ENCODE measurements at places on chromosomes 6 and 20.
A peak's percentile ranks its signal among the peaks of the same experiment; 100 is the strongest.

GRCh38 chr6:138092686-138093085 lies 14.5 kb downstream of the PERP start:
- no peak for DNase-seq

DNA sequence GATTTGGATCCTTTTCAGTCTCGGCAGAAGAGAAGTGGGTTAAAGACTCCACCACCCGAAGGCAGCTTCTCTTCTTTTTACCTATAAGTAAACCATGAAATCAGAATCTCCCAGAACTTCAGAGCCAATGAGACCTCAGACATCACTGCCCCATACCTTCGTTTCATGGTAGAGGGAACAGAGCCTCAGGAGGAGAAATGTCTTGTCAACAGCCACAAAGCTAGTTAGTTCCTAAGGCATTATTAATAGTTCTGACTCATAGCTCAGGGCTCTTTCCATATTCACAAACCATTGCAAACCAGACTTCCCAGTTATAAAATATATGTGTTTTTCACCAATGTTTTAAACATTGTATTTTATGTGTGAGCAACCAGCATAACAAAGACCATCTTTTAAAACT lies 118.7 kb upstream of the RIPOR2 start:
- DNase-seq, result no peak

DNA sequence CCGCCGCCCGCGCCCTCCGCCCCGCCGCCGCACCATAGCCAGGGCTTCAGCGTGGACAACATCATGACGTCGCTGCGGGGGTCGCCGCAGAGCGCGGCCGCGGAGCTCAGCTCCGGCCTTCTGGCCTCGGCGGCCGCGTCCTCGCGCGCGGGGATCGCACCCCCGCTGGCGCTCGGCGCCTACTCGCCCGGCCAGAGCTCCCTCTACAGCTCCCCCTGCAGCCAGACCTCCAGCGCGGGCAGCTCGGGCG lies 1.5 kb downstream of the FOXC1 start:
- no peak for DNase-seq

- no peak for DNase-seq
Observed at GRCh38 chr6:31620586-31621319, at the start of gene PRRC2A. TSS of gene PRRC2A (plus strand) at chr6:31620715. CDS start at chr6:31622790, 2,075 bp downstream.

GRCh38 chr6:127967708-127968107 lies 66.8 kb upstream of the THEMIS start:
- DNase-seq, result no peak

- DNase-seq, result no peak
Observed at GRCh38 chr6:148559848-148560433, 186.9 kb upstream of the UST start.

DNA sequence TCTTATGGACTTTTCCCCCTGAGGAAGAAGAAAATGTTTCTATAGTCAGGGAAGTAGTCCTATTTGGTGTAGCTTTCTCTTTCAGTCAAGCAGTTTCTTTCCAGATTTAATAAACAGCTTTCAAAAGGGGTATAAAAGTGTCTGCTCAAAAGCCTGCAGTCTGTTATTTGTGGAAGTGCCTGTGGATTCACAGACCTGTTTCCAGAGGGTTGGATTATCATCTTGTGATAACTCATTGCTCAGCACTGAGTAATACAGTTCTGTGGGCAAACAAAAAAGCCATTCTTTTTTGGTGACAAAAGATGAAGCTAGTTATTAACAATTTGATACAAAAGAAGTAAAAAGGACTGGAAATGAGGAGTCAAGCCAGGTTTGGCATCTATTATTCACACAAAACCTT lies 358.2 kb upstream of the ID4 start:
- DNase-seq, result no peak

GRCh38 chr6:16594849-16595248 lies 166.4 kb downstream of the ATXN1 start:
- no peak for DNase-seq

GRCh38 chr6:12060780-12061609 lies 48.9 kb downstream of the HIVEP1 start:
- DNase-seq, result peak; percentile 38

GRCh38 chr6:170006900-170007467 lies 255.6 kb downstream of the ERMARD start:
- no peak for DNase-seq

- no peak for DNase-seq
Observed at GRCh38 chr6:159493898-159494585, 199.0 kb downstream of the SOD2 start.

DNA sequence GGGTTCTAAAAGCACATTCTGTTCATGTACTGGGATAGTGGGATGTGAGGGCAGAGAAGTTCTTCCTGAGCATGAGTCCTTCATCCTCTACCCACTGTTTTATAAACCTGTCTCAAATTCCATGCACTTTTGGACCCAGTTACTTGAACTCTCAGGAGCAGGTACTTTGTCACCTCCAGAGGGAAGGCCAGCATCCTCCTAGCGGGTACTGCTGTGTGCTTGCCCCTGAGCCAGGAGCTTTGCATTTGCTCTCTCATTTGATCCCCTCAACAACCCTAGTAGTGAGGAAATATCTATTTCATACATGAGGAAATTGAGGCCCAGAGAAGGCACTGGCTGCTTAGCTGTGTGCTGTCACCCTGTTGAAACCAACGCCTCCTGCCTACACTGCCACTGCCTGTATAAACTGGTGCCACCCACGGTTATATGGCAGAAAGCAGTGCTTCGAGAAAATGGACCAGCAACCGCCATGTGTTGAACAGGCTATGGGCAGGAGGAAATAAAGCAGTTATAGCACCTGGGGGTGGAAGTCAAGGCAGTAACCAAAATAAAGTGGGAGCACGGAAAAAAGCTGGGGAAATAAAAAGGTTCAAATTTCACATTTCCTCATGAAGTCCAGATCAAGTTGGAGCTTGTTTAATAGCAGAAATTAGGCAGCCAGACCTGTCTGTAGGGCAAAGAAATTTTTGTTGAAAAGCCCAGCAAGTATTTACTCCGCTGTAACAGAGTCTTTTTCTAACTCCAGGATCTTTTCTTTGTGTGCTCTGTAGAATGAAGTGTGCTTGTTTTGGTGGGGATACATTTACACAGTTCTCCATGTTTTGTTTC lies 38.0 kb downstream of the KLHL31 start:
- no peak for DNase-seq

GRCh38 chr6:33824461-33825154 lies 20.8 kb upstream of the MLN start:
- no peak for DNase-seq

DNA sequence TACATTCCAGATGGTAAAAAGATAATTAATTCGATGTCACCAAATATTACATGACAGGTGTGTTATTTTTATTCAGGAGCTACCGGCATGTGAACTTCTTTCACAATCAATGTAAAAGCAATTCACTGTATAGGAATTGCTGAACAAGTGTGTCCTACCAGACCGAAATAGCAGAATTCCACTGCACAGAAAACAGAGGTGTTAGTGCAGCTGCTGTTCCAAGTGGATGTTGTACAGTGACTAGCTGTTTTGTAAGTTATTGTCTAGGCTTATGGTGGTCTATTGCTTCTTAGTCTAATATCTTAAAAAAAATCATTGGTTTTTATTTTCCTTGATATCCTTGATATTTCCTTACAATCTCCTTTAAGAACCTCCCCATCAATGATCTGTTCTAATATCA lies 107.4 kb downstream of the COL19A1 start:
- no peak for DNase-seq

DNA sequence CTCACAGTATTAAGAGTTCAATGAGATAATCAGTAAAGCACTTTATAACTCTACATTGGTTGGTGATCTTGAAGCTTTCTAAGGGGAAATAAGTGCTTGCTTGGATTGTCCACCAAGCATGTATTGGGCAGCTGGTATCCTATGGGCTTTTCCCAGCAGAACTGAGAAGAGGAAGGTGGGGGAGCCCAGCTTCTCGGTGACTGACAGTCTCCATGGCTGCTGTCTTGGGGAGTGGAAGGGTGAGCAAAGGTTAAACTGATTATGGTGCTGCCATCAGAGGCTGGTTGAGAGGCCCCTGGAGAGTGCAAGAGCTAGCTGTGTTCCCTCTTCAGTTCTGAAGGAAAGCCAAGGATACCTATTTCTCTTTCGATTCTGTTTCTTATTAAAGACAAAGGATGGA lies 35.5 kb upstream of the ADTRP start:
- no peak for DNase-seq

- DNase-seq, result no peak
Observed at GRCh38 chr6:149142924-149143429, 174.5 kb upstream of the TAB2 start.

GRCh38 chr6:144536079-144536478 lies 250.9 kb downstream of the UTRN start:
- no peak for DNase-seq

- no peak for DNase-seq
Observed at GRCh38 chr20:64237316-64237715, 18.2 kb upstream of the PCMTD2 start.

- no peak for DNase-seq
Observed at GRCh38 chr6:56647172-56647762, 4.6 kb upstream of the DST start.

- peak; percentile 94 for DNase-seq
Observed at GRCh38 chr6:111552241-111552744, 53.4 kb downstream of the TRAF3IP2 start.

DNA sequence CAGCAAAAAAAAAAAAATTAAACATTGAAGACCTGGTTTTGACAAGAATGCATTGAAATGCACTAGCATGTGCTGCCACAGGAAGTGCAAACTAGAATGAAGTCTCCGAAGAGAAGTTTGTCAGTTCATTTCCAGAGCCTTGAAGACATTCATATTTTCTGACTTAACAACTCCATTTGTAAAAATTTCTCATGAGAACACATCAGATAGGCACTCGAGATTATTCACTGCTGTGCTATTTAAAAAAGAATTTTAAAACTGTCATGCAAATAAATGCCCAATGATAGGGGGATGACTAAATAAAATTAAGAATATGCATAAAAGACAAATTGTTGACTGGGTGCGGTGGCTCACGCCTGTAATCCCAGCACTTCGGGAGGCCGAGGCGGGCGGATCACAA lies 394.6 kb upstream of the JARID2 start:
- no peak for DNase-seq

GRCh38 chr6:73078908-73079610 lies 146.2 kb downstream of the KHDC1L start:
- no peak for DNase-seq

DNA sequence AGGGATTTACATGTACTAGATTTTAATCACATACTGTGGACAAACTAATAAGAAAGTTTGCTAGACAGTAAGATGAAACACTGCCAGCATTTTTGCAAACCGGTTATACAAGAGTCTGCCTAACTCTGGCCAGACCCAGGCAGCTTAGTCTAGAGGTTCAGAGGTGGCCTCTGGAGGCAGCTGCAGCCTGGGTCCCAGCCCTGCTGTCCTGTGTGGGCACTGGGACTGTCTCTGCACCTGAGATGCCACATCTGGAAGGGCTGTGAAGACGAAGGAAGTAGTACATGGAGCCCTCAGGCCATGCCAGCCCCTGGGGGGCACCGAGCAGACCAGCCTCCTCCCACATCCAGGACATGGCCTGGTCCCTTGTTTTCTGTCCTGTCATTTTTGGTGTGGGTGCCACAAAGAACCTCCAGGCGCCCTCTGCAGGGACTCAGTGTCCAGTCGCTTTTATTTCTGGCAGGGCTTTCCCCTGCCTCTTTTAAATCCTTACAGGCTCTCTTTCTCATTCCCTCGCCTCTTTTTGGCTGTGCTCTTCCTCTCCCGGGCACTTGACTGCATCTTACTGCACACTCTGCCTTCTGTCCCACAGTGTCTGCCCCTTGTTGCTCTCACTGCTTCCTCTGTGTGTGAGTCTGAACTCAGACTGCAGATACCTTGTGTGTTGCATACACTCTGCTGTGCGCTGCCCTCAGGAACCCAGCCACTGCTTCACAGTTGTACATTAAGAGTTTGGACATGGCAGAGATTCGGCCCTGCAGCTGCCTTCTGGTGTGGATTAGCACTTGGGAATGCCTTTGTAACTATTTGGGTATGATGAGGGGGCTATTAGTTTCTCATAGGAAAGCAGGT lies 216.7 kb downstream of the ZDHHC14 start:
- no peak for DNase-seq

DNA sequence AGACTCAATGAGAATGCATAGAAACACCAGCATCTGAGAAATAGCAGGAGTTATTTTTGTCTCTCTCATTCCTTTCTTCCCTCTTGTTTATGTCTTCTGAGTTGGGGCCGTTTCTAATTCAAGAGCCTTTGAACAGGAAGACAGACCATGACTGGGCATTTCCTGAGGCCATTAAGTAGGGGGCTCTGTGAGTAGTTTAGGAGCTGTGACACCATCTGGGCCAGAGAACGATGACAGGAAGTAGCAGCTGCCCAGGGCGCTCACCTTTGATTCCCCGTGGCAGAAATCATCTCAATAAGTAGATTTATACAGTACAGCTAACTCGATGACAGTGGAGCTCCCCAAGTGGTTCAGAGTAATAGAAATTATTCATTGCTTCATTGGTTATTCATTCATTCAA lies 298.4 kb upstream of the PLN start:
- DNase-seq, result no peak

- no peak for DNase-seq
Observed at GRCh38 chr20:14512839-14513238, 175.4 kb upstream of the FLRT3 start.

DNA sequence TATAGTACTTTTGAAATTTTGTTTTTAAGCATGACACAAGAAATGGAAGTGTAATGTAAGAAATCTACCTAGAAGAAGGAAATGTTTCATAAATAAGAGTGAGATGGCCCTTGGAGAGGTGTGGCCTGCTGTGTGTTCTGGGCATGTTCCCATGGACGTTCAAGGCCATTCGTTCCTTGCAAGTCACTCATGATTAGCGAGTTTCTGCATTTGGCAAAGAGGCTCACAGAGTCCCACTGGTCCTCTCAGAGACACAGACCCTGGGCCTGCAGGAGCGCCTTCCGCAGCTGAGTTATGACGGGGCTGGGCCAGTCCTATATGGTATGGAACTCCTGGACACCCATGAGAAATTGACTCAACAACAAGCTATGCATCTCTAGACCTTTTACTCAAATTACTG lies 7.2 kb downstream of the THBS2 start:
- DNase-seq, result no peak

DNA sequence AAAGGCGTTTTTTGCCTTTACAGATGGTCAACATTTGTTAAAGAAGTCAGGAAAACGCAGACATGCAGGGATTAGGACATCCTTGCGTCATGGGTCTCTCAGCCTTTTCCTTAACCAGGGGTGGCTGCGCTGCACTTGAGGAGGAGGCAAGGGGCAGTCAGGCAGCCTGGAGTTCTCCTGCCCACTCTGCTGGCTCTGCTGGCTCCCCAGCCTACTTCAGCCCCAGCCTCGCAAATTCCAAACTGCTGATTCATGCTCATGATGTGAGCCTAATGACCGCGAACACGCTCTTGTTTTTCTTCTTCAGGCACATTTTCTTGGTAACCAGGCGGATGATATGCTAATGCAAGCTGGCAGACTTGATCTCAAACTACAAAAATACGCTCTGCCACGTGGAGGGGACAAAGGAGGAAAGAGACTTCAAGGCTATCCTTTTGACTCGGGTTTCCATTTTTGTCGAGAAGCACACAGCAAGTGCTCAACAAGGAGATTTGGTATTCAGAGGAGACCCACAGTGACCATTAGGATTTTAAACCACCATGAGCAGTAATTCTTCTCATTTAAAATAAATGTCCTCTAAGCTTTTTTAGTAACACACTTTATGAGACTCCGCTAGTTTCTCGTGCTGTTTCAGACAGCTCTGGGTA lies 290.3 kb upstream of the STXBP5 start:
- DNase-seq, result peak; percentile 100

GRCh38 chr20:24503352-24503931 lies 34.0 kb downstream of the SYNDIG1 start:
- no peak for DNase-seq

Data from epithelial cell of proximal tubule (primary cell).